ENCODE measurements at places on chromosomes 3 and 15.

GRCh38 chr15:19956124-19956796 is 585.3 kb downstream of the GOLGA6L6 start:
- no peak for DNase-seq

- no peak for DNase-seq
Measured at GRCh38 chr15:91196768-91197167, 96.7 kb downstream of the SV2B start.

GRCh38 chr15:96767703-96768434 is 437.4 kb downstream of the NR2F2 start:
- no peak for DNase-seq

DNA sequence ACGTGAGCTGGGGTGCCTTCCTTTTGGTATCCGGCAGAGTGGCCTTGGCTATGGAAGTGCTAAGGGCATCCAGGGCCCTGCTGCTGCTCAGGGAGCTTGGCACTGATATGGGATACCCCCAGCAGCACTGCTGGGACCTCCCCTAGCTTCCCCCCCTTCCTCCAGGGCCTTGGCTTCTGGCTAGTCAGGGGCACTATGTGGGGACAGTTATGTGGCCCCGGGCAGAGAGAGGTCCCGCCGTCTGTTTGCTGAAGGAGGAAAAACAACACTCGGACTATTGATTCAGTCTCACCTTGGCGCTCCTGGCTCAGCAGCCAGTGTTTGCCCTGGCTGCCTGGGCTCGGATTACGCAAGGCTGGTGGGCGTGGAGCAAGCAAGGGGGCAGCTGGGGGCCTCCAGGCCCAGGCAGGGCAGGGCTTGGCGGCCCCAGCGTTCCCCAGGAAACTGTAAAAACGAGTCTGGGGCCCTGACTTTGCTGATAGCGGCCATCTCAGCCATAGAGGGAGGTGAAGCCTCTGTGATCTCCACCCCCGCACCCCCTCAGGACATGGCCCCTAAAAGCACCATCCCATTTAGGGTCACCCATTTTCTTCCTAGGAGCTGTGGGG is 5.7 kb downstream of the FURIN start:
- no peak for DNase-seq

DNA sequence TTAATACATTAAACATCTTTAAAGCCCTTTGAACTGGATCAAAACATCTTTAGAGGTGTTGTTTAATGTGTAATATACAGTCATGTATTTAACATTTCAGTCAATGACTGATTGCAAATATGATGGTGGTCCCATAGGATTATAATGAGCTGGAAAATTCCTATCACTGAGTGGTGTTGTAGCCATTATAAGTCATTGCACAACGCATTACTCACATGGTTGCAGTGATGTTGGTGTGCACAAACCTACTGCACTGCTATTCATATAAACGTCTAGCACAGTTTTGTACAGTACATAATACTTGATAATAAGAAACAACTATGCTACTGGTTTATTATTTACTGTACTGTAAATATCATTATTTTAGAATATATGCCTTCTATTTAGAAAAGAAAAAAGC is 75.6 kb downstream of the DTWD1 start:
- DNase-seq: no peak

GRCh38 chr3:114329823-114330222 is 36.0 kb downstream of the TIGIT start:
- DNase-seq: no peak

GRCh38 chr3:126556637-126557414 is 1.9 kb downstream of the C3orf22 start:
- DNase-seq: no peak

DNA sequence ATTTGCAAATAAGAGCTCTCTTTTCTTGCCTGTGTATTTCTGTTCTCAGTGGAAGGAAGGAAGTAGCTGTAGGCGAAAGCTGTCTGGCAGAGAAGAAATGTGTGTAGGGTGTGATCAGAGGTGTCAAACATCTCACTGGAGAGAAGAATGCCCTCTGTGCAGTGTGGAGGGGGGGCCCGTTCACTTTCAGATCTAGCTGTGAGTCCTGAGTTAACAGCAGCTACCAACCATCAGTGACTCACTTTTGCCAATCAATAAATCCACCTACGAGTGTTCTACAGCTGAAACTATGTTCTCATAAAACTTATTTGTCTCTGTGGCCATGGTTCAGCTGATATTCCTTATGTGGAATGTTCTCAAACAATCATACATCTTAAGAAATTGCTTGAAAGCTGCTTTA is 103.7 kb downstream of the FRMD4B start:
- DNase-seq: no peak

- DNase-seq: no peak
Measured at GRCh38 chr3:168121184-168122017, 25.7 kb upstream of the GOLIM4 start.

GRCh38 chr15:100737214-100737613 is 134.8 kb downstream of the ASB7 start:
- peak; percentile 72 for DNase-seq
